NCI-H446 (cell line): ENCODE measurements at places on chromosomes 5 and 9.

GRCh38 chr5:150461231-150461630 is 11.7 kb upstream of the RPS14 start:
- peak; percentile 54 for DNase-seq

DNA sequence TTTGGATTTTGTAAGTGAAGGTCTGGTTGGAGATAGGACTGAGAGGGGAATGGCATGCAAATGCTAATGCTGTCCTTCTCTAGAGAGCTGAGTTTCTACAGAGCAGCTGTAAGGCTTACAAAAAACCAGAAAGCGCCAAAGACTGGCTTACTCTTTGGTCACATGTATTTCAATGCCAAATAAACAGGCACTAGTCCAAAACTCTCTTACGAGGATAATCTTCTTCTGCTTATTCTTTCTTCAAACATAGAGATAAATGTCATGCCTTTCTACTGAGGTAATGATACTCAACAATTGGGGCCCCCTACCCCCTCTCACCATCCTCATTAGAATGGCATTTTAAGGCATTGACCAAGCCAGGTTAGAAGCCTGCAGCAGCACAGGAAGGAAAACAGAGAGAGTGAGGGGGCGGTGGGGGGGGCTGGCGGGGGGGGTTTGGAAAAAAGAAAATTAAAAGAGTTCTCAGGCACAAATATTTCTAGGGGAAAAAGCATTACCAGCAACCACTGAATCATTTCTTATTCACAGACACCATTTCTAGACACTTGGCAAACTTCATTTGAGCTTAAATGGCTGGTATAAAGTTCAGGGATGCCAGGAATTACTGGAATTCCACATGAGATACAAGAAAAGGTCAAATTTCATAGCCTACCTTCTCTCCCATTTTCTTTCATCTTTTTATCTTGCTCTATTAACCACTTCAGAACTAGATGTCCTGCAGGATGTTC is 34.0 kb downstream of the PUM3 start:
- peak; percentile 33 for DNase-seq

GRCh38 chr5:171520300-171521174 is 101.1 kb downstream of the FGF18 start:
- no peak for DNase-seq

DNA sequence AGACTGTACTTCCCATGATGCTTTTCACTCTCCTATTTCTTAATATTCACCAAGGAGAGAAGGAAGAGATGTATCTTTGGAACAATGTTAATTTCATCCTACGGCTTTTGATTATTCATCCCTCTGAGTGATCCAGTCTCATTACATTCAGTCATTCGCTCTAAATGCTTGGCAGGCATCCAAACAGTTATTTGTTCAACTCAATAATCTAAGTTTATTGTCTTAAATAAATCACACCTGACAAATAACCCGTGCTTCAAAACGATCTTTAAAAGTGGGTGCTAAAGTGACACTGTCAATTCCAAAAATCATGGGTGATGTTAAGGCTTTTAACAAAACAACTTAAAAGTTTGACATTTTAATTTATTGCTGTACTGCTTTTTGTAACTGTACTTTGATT is 233.1 kb downstream of the RASEF start:
- DNase-seq: no peak

- no peak for DNase-seq
Measured at GRCh38 chr5:42636425-42636824, 120.2 kb upstream of the CCDC152 start.

DNA sequence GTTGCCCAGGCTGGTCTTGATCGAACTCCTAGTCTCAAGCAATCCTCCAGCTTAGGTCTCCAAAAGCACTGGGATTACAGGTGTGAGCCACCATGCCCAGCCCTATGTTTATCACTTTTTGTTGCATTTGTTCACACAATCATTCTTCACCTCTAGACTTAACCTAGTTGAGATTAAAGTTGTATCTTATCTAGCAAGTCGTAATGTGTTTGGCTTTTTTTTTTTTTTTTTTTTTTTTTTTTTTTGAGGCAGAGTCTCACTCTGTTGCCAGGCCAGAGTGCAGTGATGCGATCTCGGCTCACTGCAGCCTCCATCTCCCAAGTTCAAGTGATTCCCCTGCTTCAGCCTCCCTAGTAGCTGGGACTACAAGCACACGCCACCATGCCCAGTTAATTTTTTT is 90.2 kb upstream of the C9orf72 start:
- DNase-seq: no peak
